ENCODE measurements at places on chromosomes 16 and 17.

DNA sequence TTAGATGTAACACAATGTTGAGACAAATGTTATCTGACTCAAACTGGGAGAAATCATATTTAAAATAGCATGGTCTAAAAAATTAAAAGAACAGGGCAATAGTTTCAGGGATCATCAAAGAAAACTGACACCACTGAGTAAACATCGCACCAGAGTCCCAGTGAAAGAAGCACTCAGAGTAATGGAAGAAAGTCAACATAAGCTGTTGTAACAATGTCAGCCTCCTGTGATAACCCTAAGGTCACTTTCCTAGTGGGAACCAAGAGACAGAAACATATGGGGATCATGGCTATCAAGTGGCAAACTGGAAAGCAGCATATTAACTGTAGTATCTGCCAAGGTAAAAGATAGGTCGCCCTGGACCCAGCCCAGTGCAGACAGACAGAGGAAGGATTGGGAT lies 160.8 kb downstream of the CA10 start:
- no peak for DNase-seq

- no peak for DNase-seq
Measured at GRCh38 chr16:49014277-49015224, 267.1 kb downstream of the CBLN1 start.

DNA sequence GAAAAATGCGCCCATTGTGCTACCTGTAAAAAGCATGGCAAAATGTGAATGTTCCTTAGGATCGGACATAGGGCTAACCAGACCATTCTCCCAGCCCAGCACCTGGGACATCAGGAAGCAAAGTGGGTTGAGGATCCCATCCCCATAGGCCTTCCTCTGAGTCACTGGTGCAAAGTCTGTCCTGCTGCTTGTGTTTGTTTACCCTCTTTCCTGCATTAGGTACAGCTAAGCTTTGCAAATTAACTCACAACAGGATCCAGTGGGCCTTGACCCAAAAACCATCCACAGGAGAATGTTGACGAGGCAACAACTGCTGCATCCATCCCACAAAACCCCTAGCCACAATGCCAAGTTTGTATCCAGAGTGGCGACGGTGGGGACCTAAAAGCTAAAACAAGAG lies 106.2 kb downstream of the GRIN2A start:
- DNase-seq = no peak

DNA sequence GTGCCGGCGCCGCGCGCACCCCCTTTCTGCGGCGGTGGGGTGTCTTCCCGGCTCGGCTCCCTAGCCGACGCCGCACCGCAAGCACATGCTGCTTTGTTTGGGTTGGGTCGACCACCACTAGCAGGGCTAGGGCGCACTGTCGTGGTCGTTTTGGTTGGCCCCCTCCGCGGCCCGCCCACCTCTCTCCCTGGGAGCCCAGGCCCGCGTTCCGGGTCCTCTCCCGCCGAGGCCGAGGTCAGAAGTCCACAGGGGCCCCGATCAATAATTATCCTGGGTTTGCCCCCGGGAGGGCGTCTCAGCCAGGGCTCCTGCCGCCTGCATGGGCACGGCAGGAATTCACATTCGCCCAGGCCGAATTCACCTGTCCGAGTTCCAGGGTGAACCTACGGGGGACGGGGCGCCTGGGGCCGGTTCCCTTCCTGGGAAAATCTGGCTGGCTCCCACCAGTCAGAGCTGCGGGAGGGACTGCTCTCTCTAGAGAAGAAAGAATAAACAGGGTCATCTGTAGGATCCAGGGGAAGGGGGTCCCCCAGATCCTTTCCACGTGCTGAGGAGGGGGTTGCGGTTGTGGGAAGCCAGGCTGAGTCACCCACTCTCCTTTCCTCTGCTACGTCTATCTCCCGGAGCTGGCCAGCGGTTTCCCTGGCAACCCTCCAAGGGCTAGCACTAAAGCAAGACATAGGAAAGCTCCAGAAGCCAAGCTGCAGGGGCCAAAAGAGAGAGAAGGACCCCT lies 584 bp upstream of the STAT5B start:
- DNase-seq = no peak

- no peak for DNase-seq
Measured at GRCh38 chr17:82441691-82442487, 8.7 kb downstream of the CYBC1 start.

GRCh38 chr16:78562111-78562510 lies 462.7 kb downstream of the WWOX start:
- DNase-seq = no peak

GRCh38 chr16:27474921-27475320 lies 72.9 kb downstream of the IL21R start:
- no peak for DNase-seq

DNA sequence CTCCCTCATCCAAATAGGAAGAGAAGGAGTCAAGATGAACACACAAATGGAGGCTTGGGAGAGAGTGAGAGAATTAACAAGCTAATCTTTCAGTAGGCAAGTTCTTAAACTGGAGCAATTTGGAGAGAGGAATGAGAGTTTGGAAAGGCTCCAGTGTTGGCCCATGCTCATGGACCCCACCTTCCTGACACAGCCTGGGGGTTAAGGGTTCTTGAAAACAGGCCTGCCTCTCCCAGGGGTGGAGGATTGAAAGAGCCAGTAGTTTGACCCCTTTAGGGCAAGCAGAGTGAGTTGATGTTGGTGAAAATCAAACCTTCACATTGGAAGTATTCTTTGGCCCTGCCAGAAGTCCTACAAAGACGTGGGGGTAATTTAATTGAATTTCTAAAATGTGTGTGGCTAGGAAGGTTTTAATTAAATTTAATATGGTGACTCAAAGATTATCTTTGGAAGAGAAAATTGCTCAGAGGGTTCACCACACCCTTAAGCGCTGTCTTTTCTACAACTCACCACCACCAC lies 5.8 kb downstream of the HOXB3 start:
- DNase-seq = no peak

DNA sequence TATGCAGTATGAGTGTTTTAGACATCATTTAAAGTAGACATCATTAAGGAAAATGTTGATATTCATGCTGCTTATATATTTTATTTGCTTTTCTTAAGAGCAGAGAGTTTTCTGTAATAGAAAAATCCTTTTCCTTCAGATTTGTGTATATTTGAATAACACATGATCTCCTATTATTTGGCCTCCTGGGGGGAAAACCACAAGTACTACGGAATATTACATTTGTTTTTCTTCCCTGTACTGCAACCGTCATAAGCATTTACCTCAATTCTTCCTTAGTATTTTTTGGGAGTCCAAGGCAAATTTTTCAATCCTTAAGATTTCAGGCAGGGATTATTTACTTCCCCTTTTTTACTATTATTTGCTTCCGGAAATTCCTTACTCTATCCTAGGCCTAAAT lies 6.0 kb downstream of the RSPRY1 start:
- DNase-seq = no peak

GRCh38 chr17:39147221-39148185 lies 3.9 kb downstream of the PLXDC1 start:
- DNase-seq = no peak
